Coronary artery (tissue), 2 donors: ENCODE measurements at places on chromosomes 16 and 17.
A peak's percentile ranks its signal among the peaks of the same experiment; 100 is the strongest.

GRCh38 chr16:82331974-82332750 lies 162.1 kb upstream of the MPHOSPH6 start:
- DNase-seq, result no peak

DNA sequence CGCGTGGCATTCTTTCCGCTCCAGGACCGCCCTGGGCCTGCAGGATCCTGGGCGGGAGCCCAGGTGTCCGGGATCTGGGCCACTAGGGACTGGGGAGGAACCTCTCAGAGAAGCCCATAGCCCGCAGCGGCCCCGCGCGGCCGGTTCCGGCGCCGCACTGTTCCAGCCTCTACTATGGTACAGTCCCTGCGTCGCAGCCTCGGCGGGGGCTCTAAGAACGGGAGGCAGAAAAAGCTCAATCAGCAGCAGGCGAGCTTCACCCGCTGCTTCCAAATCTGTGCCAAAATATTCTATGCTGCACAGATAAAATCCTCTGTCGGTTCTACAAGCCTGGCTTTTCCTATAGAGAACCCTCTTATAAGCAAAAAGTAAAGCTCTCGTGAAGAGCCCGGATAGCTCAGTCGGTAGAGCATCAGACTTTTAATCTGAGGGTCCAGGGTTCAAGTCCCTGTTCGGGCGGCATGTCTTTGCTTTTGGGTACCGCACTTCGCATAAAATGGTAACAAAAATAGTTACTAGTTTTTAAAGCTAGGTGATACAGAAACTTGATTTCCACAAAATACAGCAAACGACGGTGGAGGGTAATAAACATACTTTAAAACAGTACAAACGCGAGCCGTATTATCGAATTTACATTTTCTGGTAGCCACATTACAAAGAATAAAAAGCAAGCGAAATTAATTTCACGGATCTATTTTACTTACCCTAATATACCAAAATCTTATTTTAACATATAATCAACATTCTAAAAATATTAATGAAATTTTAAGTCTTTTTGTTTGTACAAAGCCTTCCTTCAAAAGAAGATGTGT lies 661 bp upstream of the ALOXE3 start:
- DNase-seq, result peak; percentile 92

DNA sequence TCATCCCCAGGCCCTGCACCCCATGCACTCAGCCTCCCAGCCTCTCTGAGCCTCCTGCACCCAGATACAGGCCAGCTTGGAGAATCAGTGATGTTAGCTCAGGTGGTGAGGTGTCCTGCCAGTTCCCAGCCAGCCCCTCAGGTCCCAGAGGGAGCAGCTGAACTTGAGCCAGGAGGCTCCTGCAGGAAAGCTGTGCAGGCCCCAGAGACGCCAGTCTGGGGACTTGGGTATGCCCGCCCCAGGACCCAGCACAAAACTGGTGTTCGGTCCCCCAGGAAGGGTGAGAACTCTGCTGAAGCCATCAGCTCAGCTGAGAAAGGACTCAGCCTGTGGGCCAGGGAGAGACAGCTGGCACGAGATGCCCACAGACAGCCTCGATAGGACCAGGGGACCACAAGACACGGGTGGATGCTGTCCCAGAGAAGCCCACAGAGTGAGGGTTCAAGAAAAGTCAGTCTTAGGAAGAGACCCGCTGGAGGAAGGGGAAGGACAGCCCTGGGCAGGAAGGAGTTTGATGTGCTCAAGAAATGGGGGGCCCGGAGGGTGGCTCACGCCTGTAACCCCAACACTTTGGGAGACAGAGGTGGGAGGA lies 11.0 kb downstream of the ENDOV start:
- DNase-seq, result no peak

DNA sequence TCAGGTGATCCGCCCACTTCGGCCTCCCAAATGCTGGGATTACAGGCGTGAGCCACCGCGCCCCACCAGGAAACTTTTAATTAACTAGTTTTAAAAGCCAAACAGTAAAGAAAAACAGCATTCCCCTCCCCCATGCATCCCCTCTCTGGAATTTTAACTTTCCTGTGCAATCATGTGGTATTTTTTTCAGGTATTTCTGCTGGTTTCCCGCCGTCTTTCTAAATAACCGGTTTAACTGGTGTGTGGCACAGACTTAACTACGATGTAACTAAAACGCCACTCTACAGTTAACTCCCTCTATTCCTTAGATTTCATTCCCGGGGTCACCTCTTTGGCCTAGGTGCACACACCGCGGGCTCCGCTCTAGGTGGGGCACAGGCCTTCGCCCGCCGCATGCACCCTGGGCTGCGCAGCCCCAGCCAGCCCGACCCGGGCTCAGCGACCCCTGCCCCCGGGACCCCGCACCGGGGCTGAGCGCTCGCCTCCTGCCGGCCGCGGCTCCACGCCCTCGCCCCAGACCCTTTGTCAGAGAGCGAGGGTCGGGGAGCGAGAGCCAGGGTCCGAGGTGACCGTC lies 15.1 kb upstream of the UTP6 start:
- no peak for DNase-seq

DNA sequence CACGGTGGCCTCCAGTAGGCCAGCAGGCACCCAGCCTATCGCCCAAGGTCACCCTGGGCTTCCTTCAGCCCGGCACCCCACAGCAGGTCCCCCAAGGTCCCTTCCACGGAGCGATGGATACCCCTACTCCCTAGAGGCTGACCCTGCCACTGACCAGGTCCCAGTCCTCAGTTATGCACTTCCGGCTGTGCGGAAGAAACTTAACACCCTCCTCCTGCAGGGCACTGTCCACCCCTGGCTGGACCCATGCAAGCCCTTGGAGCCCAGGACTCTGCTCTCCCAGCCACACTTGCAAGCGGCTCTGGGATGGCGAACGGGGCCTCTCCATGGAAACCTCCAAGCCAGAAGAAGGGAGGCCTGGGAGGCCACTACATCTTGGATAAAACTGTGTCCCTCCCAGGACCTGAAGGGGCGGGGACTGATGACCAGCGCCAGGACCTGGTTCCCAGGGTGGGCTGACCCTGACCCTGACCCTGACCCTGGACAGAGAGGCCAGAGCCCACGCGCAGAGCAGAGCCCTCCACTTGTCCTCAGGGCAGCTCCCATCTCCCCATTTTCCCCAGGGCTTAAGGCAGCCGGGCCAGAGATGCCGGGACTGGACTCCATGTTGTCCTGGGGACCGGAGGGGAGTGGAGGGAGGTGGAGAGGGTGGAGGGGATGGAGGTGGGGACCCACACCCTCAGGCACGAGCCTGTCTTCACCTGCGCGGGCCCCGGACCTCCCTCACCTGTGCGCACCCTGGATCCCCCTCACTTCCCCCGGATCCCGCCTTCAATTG lies 734 bp downstream of the CEP131 start:
- no peak for DNase-seq

DNA sequence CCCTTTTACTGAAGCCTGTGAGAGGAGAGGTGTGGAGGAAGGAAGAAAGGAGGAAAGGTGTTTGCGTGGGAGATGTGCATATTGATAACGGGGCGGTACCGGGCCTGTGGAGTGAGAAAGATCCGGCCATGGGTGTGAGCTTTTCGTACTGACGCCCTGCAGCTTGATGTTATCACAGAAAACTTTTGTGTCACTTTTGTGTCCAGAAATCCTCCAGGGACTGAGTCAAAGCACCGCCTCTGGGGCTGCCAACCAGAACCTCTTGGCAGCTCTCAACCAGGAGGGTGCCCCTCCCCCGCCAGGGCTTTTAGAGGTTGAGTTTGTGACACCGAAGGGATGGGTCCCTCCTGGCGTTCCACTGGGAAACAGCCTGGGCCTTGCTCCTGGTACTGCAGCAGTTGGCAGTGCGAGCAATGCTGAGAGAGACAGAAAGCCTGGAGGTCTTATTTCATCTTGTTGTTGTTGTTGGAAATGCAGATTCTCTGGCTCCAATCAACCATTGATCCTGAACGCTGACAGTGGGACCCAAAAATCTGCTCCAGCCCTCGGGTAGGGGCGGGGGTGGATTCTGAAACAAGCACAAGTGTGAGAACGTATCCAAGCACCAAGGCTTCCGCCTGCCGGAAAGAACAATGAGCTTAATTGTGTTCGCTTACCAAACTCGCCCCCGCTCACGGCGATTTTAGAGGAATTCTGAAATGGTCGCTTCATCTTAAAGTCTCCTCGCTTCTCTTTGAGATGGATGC lies 65.0 kb downstream of the CRISPLD2 start:
- no peak for DNase-seq

GRCh38 chr17:56313201-56313600 lies 159.9 kb downstream of the ANKFN1 start:
- DNase-seq, result no peak

DNA sequence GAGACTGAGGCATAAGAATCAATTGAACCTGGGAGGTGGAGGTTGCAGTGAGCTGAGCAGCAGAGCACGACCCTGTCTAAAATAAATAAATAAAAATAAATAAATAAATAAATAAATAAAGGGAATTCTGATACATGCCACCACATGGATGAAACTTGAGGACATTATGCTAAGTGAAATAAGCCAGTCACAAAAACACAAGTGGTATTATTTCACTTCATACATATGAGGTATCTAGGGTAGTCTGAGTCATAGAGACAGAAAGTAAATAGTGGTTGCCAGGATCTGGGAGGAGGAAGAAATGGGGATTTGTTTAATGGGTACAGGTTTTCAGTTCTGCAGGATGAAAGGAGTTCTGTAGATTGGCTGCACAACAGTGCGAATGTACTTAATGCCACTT lies 16.3 kb downstream of the PIPOX start:
- DNase-seq, result no peak

- no peak for DNase-seq
Measured at GRCh38 chr17:58605986-58606385, 85.9 kb downstream of the TEX14 start.

DNA sequence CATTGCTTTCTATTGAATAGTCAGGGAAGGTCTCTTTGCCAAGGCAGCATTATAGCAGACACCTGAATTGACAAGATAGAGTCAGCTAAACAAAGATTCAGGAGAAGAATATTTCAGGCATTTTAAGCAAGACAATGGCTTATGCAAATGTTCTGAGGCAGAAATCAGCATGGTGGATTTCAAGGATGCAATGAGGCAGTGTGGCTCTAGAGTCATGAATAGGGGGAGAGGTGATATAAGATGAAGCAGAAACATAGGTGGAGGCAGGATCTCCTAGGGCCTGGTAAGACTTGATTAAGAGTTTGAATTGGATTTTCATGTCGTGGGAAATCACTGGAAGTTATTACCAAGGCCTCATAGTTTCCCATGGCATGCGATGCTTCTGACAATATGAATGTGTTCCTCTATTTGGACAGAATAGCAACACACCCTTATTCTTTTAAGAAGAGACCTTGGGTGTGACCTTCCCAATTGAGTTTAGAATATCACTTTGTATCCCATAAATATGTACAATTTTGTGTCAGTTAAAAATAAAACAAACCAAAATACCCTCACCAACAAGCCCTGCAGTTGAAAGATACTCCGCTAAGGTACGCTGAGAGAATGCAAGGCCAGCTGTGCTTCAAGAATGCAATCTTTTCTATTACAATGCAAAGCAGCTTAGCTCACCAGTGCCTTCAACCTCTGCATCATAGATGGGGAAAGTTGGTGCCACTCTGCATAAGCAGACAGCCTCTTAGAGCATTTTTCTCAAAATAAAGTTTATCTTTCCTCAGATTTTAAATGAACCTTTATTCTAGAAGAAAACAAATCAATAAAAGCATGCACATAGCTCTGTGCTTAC lies 139.6 kb upstream of the SALL1 start:
- peak; percentile 1 for DNase-seq

- DNase-seq, result no peak
Measured at GRCh38 chr16:55476625-55477533, 2.1 kb upstream of the MMP2 start.

DNA sequence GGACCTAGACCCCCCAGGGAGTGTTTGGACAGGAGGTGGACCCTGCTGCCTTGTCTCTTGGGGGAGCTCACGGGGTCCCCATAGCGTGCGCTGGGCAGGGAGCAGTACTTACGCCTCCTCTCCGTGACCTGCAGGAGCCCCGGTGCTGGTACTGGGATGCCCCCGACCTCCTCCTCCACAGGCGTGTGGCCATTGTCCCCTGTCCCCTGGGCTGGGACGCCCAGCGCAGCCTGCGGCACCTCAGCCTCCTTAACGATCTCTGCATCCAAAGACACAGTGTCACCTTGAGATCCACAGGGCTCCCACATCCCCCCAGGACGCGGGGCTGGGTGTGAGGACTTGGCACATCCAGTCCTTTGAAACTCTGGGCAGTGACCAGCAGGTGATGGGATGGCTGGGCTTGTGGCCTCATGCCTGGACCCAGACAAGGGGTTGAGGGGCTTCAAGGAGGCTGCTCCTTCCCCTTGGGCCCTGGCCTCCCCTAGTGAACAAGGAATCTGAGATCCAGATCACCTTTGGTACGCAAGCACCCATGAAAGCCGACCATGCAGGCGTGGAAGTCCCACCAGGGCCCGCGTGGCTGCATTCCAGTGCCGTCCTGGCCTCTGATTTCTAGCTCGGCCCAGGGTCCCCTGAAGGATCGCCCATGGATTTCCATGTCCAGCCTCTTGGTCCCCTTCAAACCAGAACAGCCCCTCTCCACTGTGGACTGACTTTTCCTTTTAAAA lies 9.9 kb downstream of the DBNDD1 start:
- no peak for DNase-seq

- DNase-seq, result no peak
Measured at GRCh38 chr17:50603340-50603739, 31.3 kb upstream of the ABCC3 start.

DNA sequence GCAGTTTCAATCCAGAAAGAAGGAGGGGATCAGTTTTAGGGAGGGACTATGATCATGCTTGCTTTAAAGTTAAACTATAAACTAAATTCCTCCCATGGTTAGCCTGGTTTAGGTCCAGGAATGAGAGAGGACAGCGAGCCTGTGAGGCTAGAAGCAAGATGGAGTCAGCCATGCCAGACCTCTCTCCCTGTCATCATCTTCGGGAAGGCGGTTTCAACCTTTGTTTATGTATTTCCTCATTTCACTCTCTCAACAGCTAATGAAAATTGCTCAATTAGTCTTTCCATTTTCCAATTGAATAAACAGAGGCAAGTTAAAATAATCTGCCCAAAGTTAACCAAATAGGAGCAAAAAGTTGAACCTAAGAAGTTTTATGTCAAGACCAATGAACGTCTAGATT lies 201.5 kb downstream of the KCNJ2 start:
- no peak for DNase-seq

DNA sequence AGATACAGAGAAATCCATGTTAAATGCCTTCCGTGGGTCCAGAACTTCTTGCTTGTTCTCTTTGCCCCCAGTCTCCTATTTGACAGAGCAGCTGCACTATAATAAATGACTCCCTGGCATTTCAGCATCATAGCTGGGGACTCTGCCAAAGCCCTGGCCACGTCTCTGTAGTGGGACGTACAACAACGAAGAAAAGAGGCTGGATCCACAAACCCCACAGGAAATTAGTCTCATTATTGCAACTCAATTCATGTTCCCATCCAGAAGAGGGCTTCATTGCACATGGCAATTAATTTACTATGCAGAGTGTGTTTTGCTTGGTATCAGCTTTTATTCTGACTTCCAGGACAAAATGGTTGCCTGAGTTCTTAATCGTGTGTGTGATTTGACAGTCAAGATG lies 121.3 kb downstream of the CDH13 start:
- DNase-seq, result no peak
